HFF-Myc (cell line): ENCODE measurements at places on chromosomes 12 and 14.

- no peak for DNase-seq
These were observed 27.1 kb downstream of the DIO3 start for GRCh38 chr14:101588286-101588975.

GRCh38 chr12:17793854-17794253 lies 296.1 kb downstream of the RERGL start:
- DNase-seq, result no peak

DNA sequence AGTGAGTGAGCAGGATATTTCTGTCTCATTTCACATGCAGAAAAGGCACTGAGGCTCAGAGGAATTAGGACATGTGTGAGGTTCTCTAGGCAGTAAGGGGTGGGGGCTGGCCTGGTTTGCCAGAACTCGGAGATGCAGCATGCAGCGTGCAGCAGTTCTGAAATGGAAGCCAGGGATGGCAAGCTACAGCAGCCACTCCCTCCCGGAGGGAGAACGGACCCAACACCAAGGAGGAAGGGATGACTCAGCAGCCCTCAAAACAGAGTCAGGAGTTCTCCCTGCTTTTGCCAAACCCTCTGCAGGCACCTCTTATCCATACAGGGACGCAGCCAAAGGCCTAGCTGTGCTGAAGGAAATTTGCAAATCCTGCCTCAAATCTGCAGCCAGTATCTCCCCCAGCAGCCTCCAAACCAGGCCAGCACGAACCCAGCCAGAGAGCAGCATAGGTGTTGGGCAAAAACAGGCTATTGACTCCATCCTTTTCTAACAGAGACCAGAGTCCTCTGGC lies 10.3 kb upstream of the SERPINA3 start:
- DNase-seq, result peak; percentile 14

DNA sequence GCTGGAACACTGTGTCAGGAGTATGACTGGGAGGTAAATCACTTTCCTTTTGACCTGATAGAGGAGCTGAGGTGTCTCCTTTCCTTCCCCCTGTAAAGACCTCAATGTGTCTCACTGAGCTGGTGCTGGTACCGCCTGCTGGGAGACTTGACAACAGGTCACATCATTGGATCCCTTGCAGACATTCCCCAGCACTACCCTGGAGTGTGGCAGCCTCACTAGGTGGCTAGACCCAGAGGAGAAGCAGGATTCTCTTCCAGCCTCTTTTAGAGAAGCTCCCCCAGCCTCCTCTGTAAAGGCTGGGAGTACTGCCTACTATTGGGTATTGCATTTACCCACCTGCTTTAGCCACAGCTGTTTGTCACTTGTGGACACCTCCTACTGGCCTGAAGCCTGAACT lies 223.9 kb downstream of the ADGRD1 start:
- no peak for DNase-seq

- no peak for DNase-seq
These were observed 985.7 kb upstream of the FBXO33 start for GRCh38 chr14:40417777-40418401.

DNA sequence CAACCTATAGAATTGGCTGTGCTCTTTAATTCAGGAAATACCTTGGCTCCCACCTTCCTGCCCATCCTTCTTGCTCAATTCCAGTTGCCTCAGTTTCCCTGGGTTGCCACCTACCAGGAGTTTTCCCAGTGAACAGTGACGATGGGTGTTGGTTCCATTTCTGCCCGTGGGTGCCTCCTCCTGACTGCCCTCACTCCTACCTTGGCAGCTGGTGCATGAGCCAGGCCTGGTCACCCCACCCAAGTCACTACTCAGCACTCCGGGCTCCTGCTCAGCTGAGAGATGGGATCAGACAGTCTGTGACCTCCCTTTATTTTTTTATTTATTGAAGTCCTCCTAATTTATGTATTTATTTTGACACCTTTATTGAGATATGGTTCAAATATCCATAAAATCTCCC lies 31.0 kb upstream of the PTGR2 start:
- no peak for DNase-seq
